COR-L47 (cell line): ENCODE measurements at places on chromosomes 11 and 22.

GRCh38 chr22:46408568-46409506 lies 73.3 kb downstream of the TRMU start:
- DNase-seq = no peak

GRCh38 chr22:46352691-46353386 lies 17.3 kb downstream of the TRMU start:
- peak; percentile 35 for DNase-seq

- no peak for DNase-seq
These were observed 36.0 kb downstream of the ARRB1 start for GRCh38 chr11:75315439-75315805.

DNA sequence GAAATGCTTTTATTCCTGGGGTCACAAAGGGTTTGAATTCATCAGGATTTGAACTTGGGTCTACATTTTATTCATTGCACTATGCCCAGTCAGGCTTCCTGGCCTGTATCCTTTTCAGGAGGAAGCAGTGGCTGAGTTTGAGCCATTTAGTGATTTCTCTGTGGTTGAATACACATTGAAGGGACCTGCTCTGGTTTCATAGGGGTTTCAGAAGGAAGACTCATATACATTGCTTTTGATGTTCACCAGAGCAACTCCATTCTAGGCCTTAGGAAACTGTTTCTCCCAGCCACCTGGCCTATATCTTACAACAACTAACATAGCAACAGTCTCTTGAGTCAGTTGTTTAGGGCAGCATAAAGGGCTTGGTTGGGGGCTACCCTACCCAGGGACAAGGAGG lies 165.7 kb downstream of the INSC start:
- no peak for DNase-seq
